ENCODE measurements at places on chromosomes 7 and 10.

GRCh38 chr7:71239586-71240268, 107.8 kb downstream of the GALNT17 start:
- DNase-seq, result no peak

DNA sequence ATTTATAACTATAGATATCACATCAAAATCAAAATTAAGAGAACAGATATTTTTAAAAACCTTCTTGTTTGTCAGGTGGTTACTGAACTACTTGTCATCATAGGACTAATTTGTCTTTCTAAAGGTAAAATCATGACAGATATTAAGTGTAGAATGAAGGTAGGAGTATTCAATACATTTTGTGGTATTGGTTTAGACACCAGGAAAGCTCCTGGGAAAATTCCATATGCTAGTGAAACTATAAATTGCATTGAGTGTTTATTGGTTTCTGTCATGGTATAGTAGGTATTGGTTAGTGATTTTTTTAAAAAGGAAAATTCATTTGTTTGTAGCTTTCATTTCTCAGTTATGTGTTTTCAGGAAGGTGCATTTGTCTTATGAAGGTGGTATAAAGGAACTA, 132.7 kb downstream of the KCND2 start:
- DNase-seq, result no peak

GRCh38 chr10:35523670-35524225, 81.4 kb upstream of the GJD4 start:
- DNase-seq, result no peak

DNA sequence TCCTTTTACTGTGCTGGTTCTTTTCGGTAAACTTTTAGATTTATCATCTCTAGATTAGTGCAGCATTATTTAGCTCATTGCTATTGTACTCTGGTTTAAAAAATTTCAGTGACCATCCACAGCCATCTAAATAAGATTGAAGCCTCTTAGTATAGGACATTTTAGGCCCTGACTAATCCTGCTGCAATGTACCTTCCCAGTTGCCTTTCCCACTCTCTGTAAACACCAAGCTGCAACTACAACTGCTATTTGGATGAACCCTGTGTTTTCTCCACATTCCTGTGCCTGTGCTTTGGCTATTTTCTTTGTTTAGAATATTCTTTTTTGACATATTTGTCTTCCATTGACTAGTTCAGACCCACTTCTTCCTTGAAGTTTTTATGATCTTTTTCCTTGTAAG, 314.6 kb downstream of the AUTS2 start:
- DNase-seq, result no peak

GRCh38 chr10:51405580-51406351, 293.6 kb downstream of the CSTF2T start:
- DNase-seq, result no peak

GRCh38 chr10:124378881-124379471, 39.7 kb downstream of the OAT start:
- no peak for DNase-seq

DNA sequence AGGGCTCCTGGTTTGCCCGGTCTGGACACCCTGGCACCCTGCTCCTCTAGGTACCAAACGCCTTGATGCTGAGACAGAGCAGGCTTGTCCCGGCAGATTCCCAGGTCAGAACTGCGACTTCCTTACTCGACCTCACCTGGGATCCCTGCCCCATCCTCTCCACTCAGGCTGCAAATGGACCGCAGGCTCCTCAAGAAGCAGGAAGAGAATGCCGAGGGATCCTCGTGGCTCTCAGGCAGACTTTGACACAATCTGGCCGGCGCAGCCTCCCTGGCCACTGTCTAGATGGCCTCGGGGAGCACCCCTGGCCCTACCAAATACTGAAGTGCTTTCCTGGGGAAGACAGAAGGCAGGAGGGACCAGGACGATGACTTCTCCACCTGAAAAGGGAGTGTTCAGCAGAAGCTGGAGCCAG, 421 bp upstream of the NODAL start:
- DNase-seq, result no peak

GRCh38 chr7:113299748-113300147, 181.4 kb upstream of the SMIM30 start:
- DNase-seq, result no peak

DNA sequence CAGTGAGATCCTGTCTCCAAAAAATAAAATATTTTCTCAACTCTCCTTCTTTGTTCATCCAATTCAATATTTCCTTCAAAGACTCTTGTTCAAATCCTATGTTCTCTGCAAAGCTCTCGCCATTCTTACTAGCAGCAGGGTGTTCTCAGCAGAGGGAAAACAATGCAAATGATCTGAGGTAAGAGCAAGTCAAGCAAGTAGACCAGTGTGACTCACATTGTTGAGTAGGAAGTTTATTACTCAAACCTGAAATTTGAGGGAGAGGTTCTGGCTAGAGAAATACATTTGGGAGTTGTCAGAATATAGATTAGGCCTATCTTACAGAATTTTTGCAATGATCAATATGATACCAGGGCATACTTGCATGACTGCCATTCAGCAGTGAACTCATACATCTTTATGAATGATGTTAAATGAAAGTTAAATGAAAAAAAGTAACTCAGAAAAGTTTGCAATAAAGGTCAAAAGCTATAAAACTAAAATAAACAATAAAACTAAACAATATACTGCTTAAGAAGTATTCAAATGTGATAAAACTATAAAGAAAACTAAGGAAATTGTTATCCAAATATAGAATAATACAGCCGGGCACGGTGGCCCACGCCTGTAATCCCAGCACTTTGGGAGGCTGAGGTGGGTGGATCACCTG, 5.8 kb downstream of the IDE start:
- no peak for DNase-seq

DNA sequence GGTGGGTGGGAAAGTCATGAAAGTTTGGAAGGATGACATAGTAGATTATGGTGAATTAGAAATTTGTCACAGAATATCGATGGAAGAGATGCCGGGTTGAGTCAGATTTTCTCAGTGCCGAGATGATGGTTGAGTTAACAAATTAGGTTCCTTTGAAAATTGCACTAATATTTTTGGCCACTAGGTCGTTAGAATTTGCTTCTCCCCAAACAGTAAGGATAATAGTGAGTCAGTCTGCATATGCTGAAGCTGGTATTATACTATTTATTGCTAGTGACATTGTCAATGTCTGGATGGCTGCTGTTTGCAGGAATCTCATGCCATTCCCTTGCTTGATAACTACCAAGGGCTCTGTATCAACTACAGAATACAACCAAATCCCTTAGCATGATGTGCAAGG, 37.7 kb upstream of the MINDY3 start:
- no peak for DNase-seq

DNA sequence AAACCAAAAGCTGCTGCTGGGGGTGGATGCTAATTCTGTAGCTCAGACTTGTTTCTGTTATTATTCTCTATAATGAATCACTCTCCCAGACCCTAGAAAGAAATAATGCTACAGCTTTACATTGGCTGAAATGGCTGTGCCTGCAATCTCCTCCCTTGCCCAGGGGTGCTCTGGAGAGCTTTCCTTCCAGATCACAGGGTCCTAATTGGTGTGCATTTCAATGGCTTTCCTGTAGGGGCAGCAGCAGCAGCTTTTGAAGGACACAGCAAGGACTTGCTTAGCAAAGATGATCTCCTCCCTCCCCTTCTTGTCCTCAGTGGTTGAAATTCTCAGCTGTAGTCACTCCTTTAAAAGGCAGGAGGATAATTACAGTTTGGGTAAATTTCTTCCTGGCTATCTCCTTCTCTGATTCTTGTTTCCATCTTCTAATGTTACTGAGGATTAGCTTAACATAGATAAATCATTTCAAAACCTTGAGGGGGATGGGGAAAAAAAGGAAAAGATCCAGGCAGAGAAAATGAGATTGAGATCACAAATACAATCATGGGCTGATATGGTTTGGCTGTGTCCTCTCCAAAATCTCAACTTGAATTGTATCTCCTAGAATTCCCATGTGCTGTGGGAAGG, 120.2 kb upstream of the CTTNBP2 start:
- DNase-seq, result no peak

DNA sequence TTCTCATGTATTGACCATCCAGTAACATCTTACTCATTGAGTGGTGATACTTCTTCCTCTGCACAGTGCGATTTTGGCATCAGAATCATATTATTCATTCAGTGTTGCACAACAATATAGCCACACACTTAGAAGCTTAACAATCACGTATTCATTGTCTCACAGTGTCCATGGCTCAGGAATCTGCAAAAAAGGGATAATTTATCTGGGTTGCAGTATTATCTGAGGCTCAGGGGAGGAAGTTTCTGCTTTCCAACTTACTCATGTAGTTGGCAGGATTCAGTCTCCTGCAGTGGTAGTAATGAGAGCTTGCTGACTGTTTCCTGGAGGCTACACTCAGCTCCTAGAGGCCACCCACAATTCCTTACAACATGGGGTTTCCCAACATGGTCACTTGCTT, 803.6 kb downstream of the SORCS1 start:
- DNase-seq, result no peak
